ENCODE measurements at places on chromosomes 7 and 10. TPM values are rescaled to one million over a fixed set of nuclear protein-coding genes. Genes with fewer than 3 reads are reported as not detected.

SPDYE8 gene
- total RNA-seq, result not detected

FAM237B gene
- total RNA-seq, result not detected

TRIL gene
- not detected for total RNA-seq

SEMA3C gene
- total RNA-seq, result not detected

SPAM1 gene
- not detected for total RNA-seq

NKX2-3 gene
- not detected for total RNA-seq

YWHAG gene
- total RNA-seq, result 62.5 TPM

ADO gene
- 21.2 TPM for total RNA-seq

SUV39H2 gene
- total RNA-seq, result 18.0 TPM

SPDYE1 gene
- not detected for total RNA-seq

CTAGE4 gene
- total RNA-seq, result 4.5 TPM

A1CF gene
- not detected for total RNA-seq

RAPGEF5 gene
- total RNA-seq, result 0.15 TPM

ASAH2 gene
- total RNA-seq, result 1.6 TPM
